Endodermal cell (in vitro differentiated cells): ENCODE measurements at places on chromosomes 5 and 9. TPM values are rescaled to one million over a fixed set of nuclear protein-coding genes. Genes with fewer than 3 reads are reported as not detected.

DNA sequence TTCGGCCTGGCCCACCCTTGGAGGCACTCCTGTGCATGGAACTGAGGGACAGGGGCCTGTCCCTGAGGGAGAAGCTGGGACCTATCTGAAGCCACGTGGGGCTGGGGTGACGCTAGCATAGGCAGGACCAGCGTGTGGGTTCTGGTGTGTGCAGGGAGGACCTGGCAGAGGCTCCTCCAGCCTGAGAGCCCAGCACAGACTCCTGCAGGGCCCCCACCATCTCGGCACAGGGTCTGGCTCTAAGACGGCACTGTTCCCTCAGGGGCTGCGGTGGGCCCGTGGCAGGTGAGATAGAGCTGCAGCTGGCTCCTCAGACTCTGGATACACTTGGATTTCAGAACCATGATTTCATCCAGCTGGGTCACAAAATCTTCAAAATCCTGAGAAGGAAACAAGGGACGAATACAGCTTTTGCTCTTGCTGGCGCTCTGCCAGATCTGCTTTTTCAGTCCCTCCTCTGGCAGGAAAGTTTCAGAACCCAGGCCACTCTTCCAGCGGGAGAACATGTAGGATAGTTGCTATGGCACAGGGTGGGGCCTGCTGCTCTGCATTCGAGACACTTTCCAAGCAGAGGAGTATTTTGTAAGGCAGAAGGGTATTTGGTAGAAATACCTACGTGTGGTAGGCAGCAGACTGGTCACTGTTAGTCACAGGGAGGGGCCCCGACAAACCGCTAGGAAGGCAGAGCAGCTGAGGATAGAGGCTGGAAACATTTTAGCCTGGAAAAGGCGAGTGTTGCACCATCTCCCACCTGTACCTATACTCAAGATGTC, 74.7 kb downstream of the KIF24 start:
- H3K27me3 ChIP-seq = no peaks in the 10 kb centered on the region
- H3K4me1 ChIP-seq = no peaks in the 10 kb centered on the region
- H3K36me3 ChIP-seq = peaks cover 69% of the 10 kb centered on the region
- no peak overlapping the region for H3K27ac ChIP-seq
- DNase-seq = no peak

DNA sequence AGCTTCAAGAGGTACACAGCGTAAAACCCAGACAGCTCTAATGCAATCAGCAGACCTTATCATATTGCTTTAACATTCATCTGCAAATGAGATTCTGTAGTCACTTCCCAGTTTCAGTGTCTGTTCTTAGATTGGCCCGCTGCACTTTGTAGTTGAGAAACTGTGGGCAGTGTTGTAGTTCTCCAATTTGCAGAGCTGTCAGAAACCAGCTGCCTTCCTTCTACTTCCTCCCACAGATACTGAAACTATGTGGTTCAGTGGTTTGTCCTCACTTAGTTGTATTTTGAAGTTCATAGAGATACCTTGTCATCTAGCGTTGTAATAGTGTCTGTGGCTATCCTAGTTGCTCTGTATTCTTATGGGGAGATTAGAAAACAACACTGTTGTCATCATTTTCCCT, 39.6 kb upstream of the TRIM36 start:
- H3K27me3 ChIP-seq = no peaks in the 10 kb centered on the region
- H3K36me3 ChIP-seq = peaks cover 20% of the 10 kb centered on the region
- no peaks in the 10 kb centered on the region for H3K4me1 ChIP-seq
- no peak overlapping the region for H3K27ac ChIP-seq
- H3K4me3 ChIP-seq = no peak overlapping the region

DNA sequence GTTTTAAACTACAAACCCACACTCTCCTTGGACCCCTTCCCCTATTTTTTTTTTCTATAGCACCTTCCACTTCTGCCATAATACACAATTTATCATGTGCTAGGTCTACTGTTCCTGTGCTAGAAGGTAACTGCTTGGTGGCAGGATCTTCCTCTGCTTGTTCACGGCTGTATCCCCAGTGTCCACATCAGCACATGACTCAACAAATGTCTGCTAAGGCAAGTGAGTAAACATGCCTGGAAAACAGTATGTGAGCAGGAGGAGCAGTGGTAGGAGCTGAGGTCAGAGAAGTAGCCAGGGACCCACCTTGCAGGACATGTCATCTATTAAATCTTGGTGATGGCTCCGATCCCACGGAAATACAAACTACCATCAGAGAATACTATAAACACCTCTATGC, 79.4 kb downstream of the AUH start:
- no peak overlapping the region for H3K4me3 ChIP-seq
- no peak overlapping the region for H3K27ac ChIP-seq
- H3K4me1 ChIP-seq = no peaks in the 10 kb centered on the region
- H3K36me3 ChIP-seq = no peaks in the 10 kb centered on the region
- DNase-seq = no peak
- H3K27me3 ChIP-seq = no peaks in the 10 kb centered on the region

DNA sequence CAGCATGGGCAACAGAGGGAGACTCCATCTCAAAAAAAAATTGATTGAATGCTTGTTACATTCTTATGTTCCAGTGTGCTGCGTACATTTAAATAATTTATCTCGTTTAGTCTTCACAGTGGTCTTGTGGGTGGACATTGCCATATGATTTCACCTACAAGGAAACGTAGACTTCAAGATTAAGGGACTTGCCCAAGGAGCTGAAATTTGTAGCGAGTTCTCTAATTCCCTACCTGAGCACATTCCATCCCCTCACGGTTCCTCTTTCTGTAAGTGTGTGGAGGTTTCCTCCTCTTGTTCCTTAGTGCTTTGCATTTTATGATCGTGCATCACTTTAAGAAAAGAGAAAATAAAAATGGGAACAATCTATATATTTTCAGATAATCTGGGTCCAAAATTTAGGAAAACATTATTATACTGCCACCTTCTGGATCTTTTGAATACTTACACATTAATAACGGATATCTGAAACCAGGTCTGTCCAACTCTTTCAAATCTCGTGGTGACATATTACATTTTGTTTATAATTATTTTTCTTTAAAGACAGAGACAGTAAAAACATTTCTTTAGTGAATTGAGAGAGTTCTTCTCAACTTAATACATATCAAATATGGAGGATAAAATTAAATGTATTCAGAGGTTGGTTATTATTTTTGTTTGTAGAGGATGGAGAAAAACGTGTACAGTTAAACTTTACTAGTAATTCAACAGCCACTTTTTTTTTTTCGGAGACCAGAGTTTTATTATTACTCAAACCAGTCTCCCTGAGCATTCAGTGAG, 29.9 kb upstream of the C7 start:
- H3K36me3 ChIP-seq = no peaks in the 10 kb centered on the region
- no peaks in the 10 kb centered on the region for H3K27me3 ChIP-seq
- H3K27ac ChIP-seq = no peak overlapping the region
- DNase-seq = peak; percentile 28
- no peaks in the 10 kb centered on the region for H3K4me1 ChIP-seq

The MCC gene
- 128 and 164 TPM in 2 replicates for total RNA-seq

The GRM6 gene
- total RNA-seq = not detected in 2 replicates
